ENCODE measurements at places on chromosomes 7 and 10.

GRCh38 chr10:86670290-86670811 lies 2.0 kb downstream of the LDB3 start:
- no peaks in the 10 kb centered on the region for H3K27me3 ChIP-seq
- peak overlapping the region; percentile 52 for H3K4me3 ChIP-seq
- H3K4me1 ChIP-seq: peaks cover 32% of the 10 kb centered on the region
- H3K27ac ChIP-seq: peak overlapping the region; percentile 94
- no peak for ATAC-seq
- H3K36me3 ChIP-seq: no peaks in the 10 kb centered on the region

DNA sequence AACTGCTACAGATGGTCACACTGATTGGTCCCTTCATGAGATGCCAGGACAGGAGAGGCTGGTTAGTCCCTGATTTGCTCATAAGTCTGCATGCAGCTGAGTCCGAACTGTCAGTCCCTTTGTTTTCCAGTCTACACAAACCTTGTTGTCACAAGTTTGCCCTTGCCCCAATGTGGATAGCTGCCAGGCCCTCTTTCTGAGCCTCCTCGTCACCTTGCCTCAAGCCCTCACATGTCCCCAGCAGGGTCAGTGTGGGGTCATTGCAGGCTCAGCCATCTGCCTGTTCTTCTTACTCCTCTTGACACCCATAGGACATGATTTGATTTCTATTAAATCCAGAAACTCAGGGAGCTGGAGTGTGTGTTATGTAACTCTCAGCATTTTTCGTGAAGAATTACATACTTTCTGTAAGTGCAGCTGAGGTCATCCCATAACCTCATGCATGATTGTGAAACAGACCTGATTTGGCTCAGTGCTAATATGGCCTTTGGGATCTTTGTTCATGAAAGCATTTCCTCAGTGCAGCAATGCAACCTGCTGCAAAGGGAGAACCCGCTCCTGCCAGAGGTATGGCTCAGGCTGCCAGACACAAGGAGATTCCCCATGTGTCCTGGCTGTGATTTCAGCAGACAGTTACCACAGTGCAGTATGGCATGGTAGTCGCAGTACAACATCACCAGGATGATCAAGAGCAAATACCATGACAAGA lies 70.0 kb upstream of the ZMIZ2 start:
- H3K4me1 ChIP-seq: peaks cover 4% of the 10 kb centered on the region
- H3K4me3 ChIP-seq: no peak overlapping the region
- no peaks in the 10 kb centered on the region for H3K27me3 ChIP-seq
- peaks cover 99% of the 10 kb centered on the region for H3K36me3 ChIP-seq
- peak overlapping the region; percentile 2 for H3K27ac ChIP-seq

DNA sequence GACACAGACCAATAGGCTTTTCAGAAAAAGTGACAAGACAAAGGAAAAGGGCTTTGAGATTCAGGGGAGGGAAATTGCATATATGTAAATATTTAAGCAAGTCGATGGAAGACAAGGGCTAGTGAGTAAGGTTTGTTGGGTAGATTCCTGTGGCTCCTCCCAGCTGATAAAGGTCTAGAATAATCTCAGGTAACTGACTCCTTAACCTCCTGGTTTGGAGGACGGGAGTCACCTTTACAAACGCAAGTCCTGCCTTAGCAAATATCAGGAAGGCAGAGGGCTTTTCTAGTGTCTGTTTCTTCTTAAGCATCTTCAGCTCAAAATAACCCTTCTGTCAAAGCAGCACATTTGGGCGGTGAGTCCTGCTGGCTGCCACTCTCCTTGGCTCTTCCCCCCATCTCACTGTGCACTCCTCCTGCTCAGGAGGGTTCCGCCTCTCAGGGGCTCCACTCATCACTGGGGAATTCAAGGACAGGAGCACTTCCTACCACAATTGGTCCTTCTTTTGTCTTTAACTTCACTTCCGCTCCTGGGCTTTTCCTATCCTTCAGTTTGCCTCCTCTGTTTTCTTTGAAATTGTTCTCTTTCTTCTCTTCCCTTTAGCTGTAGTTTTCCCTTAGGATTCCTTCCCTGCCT lies 496.3 kb upstream of the KLF6 start:
- no peaks in the 10 kb centered on the region for H3K36me3 ChIP-seq
- no peak for ATAC-seq
- H3K4me3 ChIP-seq: no peak overlapping the region
- peaks cover 26% of the 10 kb centered on the region for H3K4me1 ChIP-seq
- H3K27me3 ChIP-seq: no peaks in the 10 kb centered on the region
- peak overlapping the region; percentile 89 for H3K27ac ChIP-seq

DNA sequence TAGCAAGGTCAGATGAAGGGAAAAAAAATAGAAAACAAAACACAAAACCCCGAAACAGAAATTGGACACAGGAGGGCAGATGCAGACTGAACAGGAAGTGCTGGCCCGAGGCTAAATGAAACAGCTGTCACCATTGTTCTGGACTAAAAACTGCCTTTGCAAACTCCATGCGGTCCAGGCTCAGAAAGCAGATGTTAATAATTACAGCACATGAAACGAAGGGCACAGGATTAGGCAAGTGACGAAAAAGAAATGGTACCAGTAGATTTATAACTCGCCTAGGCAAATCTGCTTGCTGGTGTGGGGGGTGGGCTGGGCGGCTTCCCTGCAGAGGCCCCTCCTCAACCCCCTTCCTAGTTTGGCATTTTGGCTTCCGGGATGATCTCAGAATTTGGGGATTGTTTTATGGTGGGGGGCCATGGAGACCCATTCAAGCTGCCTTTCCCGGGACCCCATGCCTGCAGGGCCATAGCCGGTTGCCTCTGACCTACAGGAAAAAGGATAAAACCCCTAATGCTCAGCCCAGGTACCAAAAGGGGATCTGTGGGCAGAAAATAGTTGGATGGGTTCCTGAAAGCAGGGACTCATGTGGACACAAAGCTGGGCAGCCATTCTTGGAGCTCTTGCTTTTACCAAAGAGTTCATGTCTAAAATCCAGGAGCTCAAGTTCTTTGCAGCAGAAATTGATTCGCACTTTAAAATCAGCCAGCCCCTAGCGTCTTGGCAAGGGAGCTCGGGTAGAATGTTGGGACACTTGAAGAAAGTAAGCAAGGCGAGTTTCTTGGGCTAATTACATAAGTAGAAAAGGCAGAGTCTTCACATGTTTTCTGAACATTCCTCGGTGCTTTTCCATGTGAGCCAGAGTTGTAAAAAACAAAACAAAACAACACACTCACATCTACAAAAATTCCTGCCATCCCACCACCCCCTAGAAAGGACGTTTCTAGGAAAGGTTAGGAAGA lies 39.0 kb upstream of the EMX2 start:
- no peak overlapping the region for H3K4me3 ChIP-seq
- peaks cover 56% of the 10 kb centered on the region for H3K27me3 ChIP-seq
- no peak for ATAC-seq
- no peaks in the 10 kb centered on the region for H3K36me3 ChIP-seq

DNA sequence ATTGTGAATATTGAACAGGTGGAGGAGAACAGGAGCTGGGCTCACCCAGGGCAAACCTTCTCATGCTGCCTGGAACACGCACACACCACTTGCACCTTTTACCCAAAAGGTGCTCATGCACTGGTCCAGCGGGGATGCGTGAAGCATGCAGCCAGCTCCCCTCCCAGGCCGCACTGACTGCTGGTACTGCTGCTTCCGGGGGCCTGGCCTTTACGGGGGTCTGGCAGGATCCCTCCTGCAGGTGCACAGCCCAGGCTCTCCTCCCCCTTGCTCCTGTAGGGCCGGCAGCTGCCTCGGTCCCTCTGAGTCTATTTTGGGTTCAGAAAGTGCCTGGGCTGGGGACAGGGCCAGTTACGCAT lies 221.7 kb downstream of the DNAJB6 start:
- H3K4me1 ChIP-seq: no peaks in the 10 kb centered on the region
- no peak for ATAC-seq
- H3K36me3 ChIP-seq: no peaks in the 10 kb centered on the region
- H3K27me3 ChIP-seq: no peaks in the 10 kb centered on the region
- no peak overlapping the region for H3K27ac ChIP-seq

GRCh38 chr7:139431010-139431409 lies 52.5 kb downstream of the KLRG2 start:
- no peaks in the 10 kb centered on the region for H3K4me1 ChIP-seq
- no peak overlapping the region for H3K27ac ChIP-seq
- ATAC-seq: no peak
- H3K36me3 ChIP-seq: no peaks in the 10 kb centered on the region

GRCh38 chr10:117734731-117735405 lies 192.3 kb downstream of the EMX2 start:
- no peak overlapping the region for H3K27ac ChIP-seq
- no peak for ATAC-seq
- peaks cover 61% of the 10 kb centered on the region for H3K27me3 ChIP-seq
- no peaks in the 10 kb centered on the region for H3K4me1 ChIP-seq

GRCh38 chr7:143042790-143043271 lies 9.3 kb upstream of the OR6V1 start:
- ATAC-seq: no peak
- no peaks in the 10 kb centered on the region for H3K27me3 ChIP-seq
- no peaks in the 10 kb centered on the region for H3K4me1 ChIP-seq
- H3K4me3 ChIP-seq: no peak overlapping the region

DNA sequence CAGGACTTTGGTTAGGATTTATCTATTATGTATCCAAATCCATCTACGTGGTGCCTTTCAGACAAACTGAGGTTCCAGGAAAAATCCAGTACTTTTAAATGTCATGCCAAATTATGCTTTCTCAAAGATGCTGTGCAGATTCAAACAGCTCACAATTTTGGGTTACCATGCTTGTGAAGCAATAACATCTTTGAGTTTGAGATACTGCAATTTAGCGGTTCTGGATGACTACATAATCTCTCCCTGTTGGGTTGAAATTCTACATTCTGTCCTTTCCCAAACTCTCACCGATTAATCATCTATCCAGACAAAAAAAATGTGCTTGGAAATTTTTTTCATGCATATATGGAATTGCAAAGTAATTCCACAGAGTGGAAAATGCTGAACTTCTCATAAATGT lies 3.5 kb downstream of the RHOBTB1 start:
- H3K4me3 ChIP-seq: no peak overlapping the region
- H3K27ac ChIP-seq: no peak overlapping the region
- no peak for ATAC-seq
- no peaks in the 10 kb centered on the region for H3K27me3 ChIP-seq

- H3K4me1 ChIP-seq: no peaks in the 10 kb centered on the region
- H3K36me3 ChIP-seq: no peaks in the 10 kb centered on the region
- peaks cover 3% of the 10 kb centered on the region for H3K27me3 ChIP-seq
- H3K27ac ChIP-seq: no peak overlapping the region
- H3K4me3 ChIP-seq: no peak overlapping the region
Observed at GRCh38 chr10:48737886-48738285, 53.2 kb downstream of the WDFY4 start.

GRCh38 chr10:3971713-3972112 lies 186.7 kb upstream of the KLF6 start:
- H3K27me3 ChIP-seq: no peaks in the 10 kb centered on the region
- ATAC-seq: no peak
- H3K4me3 ChIP-seq: no peak overlapping the region
- no peak overlapping the region for H3K27ac ChIP-seq
- H3K36me3 ChIP-seq: no peaks in the 10 kb centered on the region

DNA sequence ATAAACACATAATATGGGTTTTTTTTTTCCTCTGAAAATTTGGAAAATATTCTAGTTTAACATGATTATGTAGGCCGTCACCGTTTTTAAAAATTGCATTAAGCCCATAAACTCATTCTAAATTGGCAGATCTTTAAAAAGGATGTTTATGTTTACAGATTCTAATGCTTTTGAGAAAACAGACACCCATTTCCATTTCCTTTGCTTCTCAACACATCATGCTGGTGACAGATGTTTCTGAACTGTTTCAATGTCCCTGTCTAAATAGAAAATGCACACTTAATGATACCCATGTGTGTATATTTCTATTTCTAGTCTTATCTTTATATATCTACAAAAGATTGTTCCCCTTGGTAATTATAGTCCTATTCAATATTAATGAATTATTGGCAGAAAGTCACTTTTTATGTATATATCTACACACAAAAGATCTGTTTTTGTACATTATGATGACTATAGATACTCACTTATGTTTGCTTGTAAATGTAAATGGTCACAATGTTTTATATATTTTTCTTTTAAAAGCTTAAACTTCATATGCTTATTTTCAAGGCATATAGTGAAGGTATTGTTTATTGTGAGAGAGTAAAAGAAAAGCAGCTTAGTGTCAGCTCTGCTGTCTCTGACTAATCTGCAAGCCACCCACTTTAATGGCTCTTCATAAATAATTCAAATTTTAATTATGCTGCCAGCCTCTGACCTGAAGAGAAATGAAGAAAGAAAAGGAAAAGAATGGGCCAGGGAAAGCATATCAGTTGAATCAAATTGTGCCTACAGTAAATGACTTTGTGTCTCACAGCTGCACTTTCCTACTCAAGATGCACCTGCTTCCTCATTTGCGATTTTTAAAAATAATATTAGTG lies 179.4 kb downstream of the CACNA2D1 start:
- peaks cover 2% of the 10 kb centered on the region for H3K4me1 ChIP-seq
- H3K36me3 ChIP-seq: no peaks in the 10 kb centered on the region
- no peak overlapping the region for H3K4me3 ChIP-seq
- no peaks in the 10 kb centered on the region for H3K27me3 ChIP-seq
- no peak overlapping the region for H3K27ac ChIP-seq

DNA sequence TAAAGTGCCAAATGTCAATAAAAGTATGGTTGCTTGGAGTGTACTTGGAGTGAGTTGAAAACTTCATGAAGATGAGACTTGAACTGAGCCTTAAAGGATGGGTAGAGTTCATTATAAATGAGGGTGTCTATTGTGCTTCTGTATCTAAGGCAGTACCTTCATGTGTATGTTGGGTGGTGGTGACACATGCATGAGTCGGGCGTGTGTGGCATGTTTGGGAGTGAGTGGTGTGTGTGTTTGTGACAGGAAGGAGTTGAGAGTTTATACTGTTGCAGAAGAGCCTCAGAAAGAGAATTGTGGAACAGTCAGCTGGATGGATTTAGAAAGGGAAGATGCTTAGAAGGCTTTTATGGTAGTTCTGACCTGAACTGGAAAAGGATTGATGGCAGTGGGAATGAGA lies 6.0 kb upstream of the ZRANB1 start:
- H3K4me3 ChIP-seq: no peak overlapping the region
- no peaks in the 10 kb centered on the region for H3K4me1 ChIP-seq
- no peaks in the 10 kb centered on the region for H3K27me3 ChIP-seq
- no peak for ATAC-seq
- H3K27ac ChIP-seq: no peak overlapping the region
- no peaks in the 10 kb centered on the region for H3K36me3 ChIP-seq

GRCh38 chr10:111360260-111360925 lies 283.6 kb downstream of the ADRA2A start:
- no peak for ATAC-seq
- H3K4me1 ChIP-seq: no peaks in the 10 kb centered on the region
- no peak overlapping the region for H3K27ac ChIP-seq
- no peaks in the 10 kb centered on the region for H3K36me3 ChIP-seq
